Activated T-cell treated with anti-CD3 and anti-CD28 coated beads, Interleukin-2, amount 50 U/mL, for 72 hours (primary cell): ENCODE measurements at places on chromosomes 5 and 9. TPM values are rescaled to one million over a fixed set of nuclear protein-coding genes. Genes with fewer than 3 reads are reported as not detected.
A peak's percentile ranks its signal among the peaks of the same experiment; 100 is the strongest.

- no peak for DNase-seq
Measured at GRCh38 chr9:137606005-137606621, 627 bp downstream of the ARRDC1 start.

DNA sequence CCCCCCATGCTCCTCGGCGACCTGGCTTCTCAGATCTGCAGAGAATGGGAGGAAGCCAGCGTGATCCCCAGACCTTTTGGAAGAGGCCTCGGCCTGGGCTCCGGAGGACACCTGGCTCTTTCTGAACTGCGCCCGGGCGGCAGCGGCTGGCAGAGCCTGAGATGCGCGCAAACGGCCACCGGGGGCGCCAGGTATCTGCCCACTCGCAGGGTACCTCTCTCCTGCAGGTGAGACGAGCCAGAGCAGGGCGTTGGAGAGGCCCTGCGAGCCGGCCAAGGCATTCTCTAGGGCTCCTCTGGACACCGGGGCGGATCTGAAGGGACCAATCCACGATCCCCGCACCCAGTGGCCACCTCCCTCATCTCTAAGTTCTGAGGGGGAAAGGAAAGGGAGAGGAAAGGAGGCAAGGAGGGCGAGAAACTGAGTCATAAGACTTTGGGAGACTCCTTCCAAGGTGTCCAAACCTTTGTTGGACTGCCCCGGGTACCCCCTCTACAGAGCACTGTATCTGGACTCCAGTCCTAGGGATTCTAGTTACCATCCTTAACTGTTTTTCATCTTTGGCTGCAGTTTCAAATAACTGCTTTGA, 55.0 kb upstream of the SLC46A2 start:
- no peak for DNase-seq

DNA sequence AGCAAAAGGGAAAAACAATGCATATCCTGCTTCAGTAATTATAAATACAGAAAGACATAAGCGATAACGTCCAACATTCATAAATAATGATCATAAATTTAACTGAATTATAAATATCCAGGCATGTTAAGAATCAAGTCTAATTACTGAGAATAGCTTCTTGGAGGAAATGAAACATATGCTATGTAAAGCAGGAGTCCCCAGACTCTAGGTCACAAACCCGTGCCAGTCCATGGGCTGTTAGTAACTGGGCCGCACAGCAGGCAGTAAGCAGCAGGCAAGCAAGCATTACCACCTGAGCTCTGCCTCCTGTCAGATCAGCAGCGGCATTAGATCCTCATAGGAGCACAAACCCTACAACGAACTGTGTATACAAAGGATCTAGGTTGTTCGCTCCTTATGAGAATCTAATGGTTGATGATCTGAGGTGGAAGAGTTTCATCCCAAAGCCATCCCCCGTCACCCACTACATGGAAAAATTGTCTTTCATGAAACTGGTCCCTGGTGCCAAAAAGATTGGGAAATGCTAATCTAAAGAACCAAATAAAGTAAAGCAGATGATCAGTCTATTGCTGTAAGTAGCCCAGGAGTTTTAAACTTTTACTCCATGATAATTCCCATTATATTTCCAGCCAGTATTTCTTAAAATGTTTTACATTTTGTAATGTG, 50.4 kb downstream of the CERT1 start:
- no peak for DNase-seq

GRCh38 chr5:144192661-144193060, 22.0 kb downstream of the KCTD16 start:
- DNase-seq: no peak

GRCh38 chr5:37417347-37417746, 38.2 kb downstream of the WDR70 start:
- no peak for DNase-seq

GRCh38 chr5:35954175-35954574, 15.8 kb upstream of the CAPSL start:
- peak; percentile 22 for DNase-seq

GRCh38 chr5:64690417-64691151, at the start of gene SHISAL2B:
SHISAL2B (plus strand) TSS chr5:64690503; CDS start chr5:64690624, 121 bp downstream.
- DNase-seq: peak; percentile 4

DNA sequence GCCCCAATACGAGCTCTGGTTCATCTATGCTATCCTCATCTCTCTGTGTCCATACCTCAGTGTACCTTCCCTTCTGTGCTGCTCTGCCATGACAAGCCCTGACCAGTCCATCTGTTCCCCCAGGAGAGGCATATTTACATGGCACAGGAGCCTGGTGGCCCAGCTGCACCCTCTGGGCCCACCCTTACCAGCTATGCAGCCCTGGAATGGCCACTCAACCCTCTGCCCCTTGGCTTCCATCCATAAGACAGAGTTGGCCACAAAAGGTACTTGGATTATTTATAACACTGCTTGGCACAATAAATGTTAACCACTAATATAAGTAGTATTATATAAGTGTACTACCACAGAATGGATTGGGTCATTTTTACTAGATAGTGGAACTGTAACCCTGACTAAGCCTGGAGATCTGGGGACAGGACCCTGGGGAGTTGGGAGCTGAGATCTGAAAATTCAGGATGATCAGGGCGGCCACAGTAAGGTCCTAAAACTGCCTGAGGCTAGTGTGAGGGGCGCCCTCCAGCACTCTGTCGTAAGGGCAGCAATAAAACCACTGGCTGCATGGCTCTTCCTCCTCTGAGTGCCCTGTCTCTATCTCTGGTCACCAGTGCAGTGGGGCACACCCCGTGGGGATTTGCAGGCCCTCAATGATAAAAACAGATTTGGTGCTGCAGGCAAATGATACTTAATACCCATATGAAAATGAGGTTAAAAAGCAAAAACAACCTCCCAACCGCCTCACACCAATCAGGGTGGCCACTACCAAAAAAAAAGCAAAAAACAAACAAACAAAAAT, 65.8 kb downstream of the SEMA4D start:
- no peak for DNase-seq

- no peak for DNase-seq
Measured at GRCh38 chr9:136926154-136926704, 18.3 kb downstream of the FBXW5 start.

- DNase-seq: no peak
Measured at GRCh38 chr9:3963643-3964369, 336.1 kb downstream of the GLIS3 start.

- DNase-seq: no peak
Measured at GRCh38 chr9:8600914-8601680, 801.5 kb upstream of the DMAC1 start.

GRCh38 chr9:9523476-9524139, 1089.2 kb downstream of the PTPRD start:
- no peak for DNase-seq

- no peak for DNase-seq
Measured at GRCh38 chr5:134451936-134452505, 40.3 kb upstream of the CDKN2AIPNL start.

- DNase-seq: no peak
Measured at GRCh38 chr5:65611524-65611923, 12.6 kb downstream of the TRIM23 start.

- DNase-seq: no peak
Measured at GRCh38 chr9:5553211-5553610, 42.9 kb downstream of the PDCD1LG2 start.

DNA sequence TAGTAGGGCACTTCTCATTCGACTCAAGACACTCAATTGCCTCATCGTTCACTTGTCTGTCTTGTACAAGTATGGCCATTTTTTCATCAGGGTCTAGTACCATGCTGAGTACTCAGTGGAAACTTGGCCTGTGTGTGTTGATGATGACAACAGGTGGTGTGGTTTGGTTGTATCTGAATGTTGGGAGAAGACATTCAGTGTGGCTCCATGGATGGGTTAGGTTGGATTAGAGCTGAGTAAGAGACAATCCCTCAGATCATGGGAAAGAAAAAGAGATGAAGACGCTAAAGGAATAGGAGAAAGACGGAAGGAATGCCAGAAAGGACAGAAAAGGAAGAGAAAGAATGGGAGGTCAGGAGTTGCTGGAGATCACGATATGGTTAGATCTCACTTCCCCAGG, 17.0 kb downstream of the PCDH1 start:
- DNase-seq: no peak

GRCh38 chr9:138099803-138100598, 222.4 kb downstream of the CACNA1B start:
- DNase-seq: no peak

DNA sequence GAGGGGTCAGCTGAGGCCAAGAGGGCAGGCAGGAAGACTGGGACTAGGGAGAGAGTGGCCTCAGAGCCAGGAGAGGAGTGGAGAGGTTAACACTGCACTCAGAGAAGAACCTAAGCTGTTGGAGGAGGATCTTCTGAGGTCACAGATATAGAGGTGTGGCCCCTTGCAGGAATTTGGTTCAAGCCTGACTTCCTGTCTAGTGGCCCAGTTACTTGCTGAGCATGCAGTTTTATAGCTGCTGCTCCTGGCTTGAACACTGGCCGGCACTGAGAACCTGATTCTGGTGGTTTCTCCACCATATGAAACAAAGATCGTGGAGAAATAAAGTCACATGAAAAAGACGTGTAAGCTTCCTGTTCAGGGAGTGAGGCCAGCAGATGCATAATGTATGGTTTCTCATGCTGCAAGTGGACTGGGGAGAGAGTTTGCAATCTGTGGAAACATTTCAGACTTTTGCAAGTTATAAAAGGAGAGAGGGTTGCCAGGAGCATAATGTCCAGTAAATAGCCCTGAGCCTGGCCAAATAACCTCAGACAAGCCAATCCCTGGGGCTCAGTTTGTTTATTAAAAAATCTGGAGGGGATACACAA, 82.6 kb downstream of the GALNT10 start:
- DNase-seq: no peak

LCN15 gene
- total RNA-seq: not detected

FAM221B gene
- total RNA-seq: not detected

CDX1 gene
- not detected for total RNA-seq

MOB3B gene
- 1.3 TPM for total RNA-seq

OR5C1 gene
- total RNA-seq: not detected

GNA14 gene
- total RNA-seq: 0.29 TPM

CDC14B gene
- 11.7 TPM for total RNA-seq

SLC25A48 gene
- not detected for total RNA-seq

PCDHGA3 gene
- total RNA-seq: not detected

PCDHGA5 gene
- total RNA-seq: not detected

SPATA9 gene
- total RNA-seq: not detected

IL3 gene
- 8.9 TPM for total RNA-seq

SLC34A1 gene
- total RNA-seq: 0.21 TPM

IFNA21 gene
- not detected for total RNA-seq
